ENCODE measurements at places on chromosomes 12 and 14. TPM values are rescaled to one million over a fixed set of nuclear protein-coding genes. Genes with fewer than 3 reads are reported as not detected.

ZC3H14 gene
- total RNA-seq: 58.2 TPM

GRCh38 chr14:104891664-104892530, 26.8 kb downstream of the CEP170B start:
- DNase-seq: no peak

DNA sequence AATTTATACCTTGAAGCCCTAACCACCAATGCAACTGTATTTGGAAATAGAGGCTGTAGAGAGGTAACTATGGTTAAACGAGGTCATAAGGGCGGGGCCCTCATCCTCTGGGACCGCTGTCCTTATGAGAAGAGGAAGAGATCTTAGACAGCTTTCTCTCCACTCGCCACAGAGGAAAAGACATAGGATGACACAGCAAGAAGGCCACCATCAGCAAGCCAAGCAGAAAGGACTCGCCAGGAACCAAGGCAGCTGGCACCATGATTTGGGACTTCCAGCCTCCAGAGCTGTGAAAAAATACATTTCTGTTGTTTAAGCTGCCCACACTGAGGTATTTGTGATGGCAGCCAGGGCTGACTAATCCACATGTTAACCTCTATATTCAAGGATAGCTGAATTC, 30.4 kb upstream of the BCAT1 start:
- DNase-seq: no peak

- no peak for DNase-seq
These were observed 6.6 kb upstream of the HOXC13 start for GRCh38 chr12:53931844-53932581.

GRCh38 chr12:51971679-51972421, 20.4 kb downstream of the ACVR1B start:
- DNase-seq: no peak

RIPK3 gene
- total RNA-seq: not detected

GRCh38 chr14:88255798-88256197, 67.3 kb downstream of the KCNK10 start:
- DNase-seq: no peak

GRCh38 chr14:23376482-23377197, at the start of gene CMTM5:
Gene CMTM5, plus strand, starts transcription at chr14:23377046. Its CDS starts 206 bp downstream, at chr14:23377252.
- no peak for DNase-seq

DNA sequence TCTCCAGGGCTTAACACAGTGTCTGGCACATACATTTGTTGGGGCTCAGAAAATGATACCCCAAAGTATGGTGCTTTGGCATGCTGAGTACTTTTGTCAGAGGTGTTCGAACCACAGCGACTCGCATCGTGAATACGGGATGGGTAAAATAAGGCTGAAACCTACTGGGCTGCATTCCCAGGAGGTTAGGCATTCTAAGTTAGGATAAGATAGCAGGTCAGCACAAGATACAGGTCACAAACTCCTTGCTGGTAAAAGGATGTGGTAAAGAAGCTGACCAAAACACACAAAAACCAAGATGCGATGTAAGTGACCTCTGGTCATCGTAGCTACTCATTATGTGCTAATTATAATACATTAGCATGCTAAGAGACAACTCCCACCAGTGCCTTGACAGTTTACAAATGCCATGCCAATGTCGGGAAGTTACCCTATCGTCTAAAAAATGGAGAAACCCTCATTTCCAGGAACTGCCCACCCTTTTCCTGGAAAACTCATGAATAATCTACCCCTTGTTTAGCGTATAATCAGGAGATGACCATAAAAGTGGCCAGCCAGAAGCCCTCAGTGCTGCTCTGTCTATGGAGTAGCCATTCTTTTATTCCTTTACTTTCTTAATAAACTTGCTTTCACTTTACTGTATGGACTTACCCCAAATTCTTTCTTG, 3.3 kb upstream of the AEBP2 start:
- no peak for DNase-seq

- DNase-seq: no peak
These were observed 335.1 kb downstream of the GPHN start for GRCh38 chr14:66842911-66843512.
